Cardiac muscle cell (in vitro differentiated cells and primary cell): ENCODE measurements at places on chromosomes 16 and 17. TPM values are rescaled to one million over a fixed set of nuclear protein-coding genes. Genes with fewer than 3 reads are reported as not detected.
A peak's percentile ranks its signal among the peaks of the same experiment; 100 is the strongest.

The RND2 gene
- 18.5 and 18.8 TPM in 2 replicates for total RNA-seq

DNA sequence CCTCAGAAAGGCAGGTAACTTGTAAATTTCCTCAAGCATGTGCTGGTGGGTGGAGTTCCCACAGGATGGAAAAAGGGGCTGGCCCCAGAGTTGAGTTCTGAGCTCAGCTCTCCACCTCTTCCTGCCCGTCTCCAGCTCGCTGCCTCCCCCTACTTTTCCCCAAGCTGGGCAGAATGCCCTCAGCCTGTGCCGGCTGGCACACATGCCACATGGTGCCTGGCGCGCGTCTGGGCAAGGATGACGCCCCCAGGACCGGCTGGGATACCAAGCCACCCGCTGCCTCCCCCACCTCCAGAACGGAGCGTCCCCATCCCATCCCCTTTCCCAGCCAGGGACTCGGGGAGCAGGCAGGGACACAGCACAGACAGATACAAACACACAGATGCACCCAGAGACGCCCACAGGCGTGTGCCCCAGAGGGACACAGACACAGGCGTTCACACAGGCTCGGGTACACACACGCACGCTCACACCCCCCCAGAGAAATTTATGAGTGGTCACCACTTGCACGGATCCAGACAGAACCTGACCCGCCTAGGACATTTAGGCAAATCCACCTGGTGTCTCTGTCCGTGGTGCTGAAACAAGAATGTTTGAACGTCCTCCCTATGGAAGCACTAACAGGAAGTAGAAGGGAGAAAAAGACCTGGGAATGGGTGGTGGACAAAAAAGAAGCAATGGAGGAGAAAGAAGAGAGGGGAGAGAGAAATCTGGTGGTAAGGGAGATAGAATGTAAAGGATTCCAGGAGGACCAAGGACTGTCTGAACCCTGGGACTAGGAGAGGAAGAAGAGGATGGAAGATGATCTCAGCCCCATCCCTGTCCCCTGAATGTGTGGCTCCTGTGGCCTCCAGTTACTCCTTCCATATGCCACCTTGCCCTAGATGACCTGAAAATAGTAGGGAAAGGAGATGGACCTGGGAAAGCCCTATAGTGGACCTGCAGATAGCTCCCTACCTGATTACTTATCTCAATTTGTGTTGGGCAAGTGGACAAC lies 15.5 kb downstream of the NEUROD2 start:
- DNase-seq = peak; percentile 62

- DNase-seq = peak; percentile 99
Measured at GRCh38 chr17:70905796-70906195, 736.5 kb downstream of the KCNJ2 start.

GRCh38 chr16:87704754-87705353 lies 60.9 kb downstream of the KLHDC4 start:
- no peak for DNase-seq

GRCh38 chr17:81162491-81162890 lies 2.8 kb upstream of the PVALEF start:
- no peak for DNase-seq

- peak; percentile 64 for DNase-seq
Measured at GRCh38 chr16:88505405-88506082, 52.5 kb downstream of the ZFPM1 start.

- DNase-seq = no peak
Measured at GRCh38 chr17:68197091-68197996, 50.5 kb upstream of the AMZ2 start.

GRCh38 chr16:3998793-3999478 lies 117.3 kb downstream of the ADCY9 start:
- peak; percentile 73 for DNase-seq

The NAGS gene
- total RNA-seq = 4.2 and 6.1 TPM in 2 replicates

DNA sequence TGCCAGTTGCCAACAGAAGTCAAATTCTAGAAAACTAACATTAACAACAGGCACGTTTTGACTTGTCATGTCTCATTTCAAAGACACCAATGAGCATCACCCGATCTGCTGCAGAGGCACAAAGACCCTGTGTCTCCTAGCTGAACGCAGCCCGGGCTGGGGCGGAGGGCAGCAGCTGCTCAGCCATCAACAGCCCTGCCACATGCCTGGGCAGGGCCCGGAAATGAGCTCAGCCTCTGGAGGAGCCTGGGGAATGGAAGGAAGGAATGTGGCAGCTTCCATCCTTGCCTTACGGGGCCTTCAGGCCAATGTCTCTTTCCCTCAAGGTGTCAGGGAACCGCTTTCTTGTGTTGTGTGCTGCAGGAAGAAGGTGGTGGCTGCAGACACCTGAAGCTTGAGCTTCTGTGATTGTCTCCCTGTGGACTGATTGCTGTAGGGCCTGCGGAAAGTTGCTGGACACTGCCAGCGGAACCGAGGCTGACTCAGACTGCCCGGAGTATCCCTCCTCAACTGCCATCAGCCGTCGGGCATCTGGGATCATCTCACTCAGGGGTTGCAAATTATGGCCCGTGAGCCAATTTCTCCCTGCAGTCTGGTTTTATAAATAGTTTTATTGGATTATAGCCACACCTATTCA lies 7.3 kb downstream of the CDH13 start:
- DNase-seq = peak; percentile 64

The GCGR gene
- total RNA-seq = 0.15 TPM in 1 of 2 replicates, not detected in the other

GRCh38 chr16:72609933-72610332 lies 438.0 kb upstream of the PMFBP1 start:
- DNase-seq = no peak

- DNase-seq = no peak
Measured at GRCh38 chr16:13634253-13634652, 285.7 kb upstream of the ERCC4 start.

- DNase-seq = no peak
Measured at GRCh38 chr17:55448681-55449080, 27.0 kb upstream of the MMD start.

DNA sequence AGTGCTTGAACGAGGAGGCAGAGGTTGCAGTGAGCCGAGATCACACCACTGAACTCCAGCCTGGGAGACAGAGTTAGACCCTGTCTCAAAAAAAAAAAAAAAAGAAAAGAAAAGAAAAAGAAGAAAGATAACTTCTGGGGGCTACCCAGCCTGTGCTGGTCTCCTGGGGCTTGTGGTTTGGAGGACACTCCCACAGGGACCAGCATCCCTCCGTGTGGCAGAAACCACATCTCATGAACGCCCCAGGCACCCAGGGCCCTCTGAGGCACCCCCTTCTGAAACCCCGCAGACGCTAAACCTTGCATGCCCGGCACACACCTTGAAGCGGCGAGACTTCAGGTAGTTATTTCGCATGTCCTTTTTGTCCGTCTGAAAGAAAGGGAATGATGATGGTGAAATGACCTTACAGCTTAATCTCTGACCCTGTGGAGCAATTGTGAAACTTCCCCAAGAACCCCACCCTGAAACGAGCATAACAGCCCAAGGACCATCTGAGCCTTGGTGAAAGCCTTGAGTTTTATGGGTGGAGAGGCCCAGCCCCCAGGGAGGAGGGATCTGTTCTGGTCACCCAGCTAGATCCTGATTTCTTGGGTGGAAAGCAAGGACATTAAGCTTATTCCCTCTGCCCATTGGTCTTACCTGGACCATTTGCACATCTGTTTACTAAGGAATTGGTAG lies 55.0 kb downstream of the CNGB1 start:
- no peak for DNase-seq

GRCh38 chr16:9297437-9298113 lies 206.1 kb downstream of the HAPSTR1 start:
- DNase-seq = no peak

DNA sequence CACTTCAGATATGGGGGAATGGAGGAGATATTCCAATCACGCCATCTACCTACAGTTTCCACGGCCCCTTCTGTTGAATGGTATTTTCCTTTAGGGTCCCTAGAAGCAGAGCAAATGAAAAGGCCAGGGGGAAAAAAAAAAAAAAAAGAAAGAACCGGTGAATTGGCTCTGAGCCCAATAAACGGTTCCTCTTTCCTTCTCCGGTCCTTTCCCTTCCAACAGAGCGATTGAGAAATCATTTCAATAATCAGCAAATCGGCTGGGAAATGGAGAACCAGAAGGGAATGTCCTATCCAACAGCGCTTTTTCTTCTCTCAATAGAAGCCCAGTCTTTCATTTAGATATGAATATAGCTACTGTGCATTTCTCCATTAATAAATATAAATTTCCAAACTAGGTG lies 26.8 kb upstream of the HOXB13 start:
- no peak for DNase-seq

- peak; percentile 79 for DNase-seq
Measured at GRCh38 chr17:57597531-57598453, 147.3 kb downstream of the CCDC182 start.

GRCh38 chr17:48310748-48311213 lies 119.2 kb downstream of the SKAP1 start:
- peak; percentile 38 for DNase-seq

DNA sequence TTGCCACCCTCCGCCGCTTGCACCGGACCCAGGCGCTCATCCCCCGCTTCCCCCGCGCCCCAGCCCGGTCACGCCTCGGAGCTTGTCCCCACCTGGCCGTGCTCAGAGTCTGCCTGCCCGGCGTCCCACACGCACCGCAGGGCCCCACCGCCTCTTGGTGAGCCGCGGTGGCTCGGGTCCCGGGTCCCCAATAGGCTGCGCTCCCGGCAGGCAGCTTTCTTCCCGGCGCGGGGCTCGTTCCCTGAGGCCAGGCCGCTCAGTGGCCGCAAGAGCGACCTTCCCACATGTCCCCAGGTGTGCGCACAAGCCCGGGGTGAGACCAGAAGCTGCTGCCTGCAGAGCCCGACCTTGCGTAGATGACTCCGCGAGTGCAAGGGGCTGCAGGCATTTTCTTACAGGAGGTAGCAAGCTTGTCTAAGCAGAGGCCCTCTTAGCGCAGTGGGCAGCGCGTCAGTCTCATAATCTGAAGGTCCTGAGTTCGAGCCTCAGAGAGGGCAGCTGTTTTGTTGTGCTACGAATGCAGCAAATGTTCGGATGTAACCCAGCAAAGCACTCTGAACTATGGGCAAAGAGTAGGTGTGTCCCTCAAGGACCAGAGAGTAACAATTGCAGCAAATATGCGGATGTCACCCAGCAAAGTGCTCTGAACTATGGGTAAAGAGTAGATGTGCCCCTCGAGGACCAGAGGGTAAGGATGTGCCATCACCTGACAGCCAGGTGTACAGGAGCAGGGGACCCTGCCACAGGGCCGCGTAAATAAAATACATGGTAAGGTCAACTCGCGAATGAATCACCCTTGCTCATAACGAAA lies 15.6 kb downstream of the TLE7 start:
- peak; percentile 80 for DNase-seq

The KRTAP4-4 gene
- not detected in 2 replicates for total RNA-seq

DNA sequence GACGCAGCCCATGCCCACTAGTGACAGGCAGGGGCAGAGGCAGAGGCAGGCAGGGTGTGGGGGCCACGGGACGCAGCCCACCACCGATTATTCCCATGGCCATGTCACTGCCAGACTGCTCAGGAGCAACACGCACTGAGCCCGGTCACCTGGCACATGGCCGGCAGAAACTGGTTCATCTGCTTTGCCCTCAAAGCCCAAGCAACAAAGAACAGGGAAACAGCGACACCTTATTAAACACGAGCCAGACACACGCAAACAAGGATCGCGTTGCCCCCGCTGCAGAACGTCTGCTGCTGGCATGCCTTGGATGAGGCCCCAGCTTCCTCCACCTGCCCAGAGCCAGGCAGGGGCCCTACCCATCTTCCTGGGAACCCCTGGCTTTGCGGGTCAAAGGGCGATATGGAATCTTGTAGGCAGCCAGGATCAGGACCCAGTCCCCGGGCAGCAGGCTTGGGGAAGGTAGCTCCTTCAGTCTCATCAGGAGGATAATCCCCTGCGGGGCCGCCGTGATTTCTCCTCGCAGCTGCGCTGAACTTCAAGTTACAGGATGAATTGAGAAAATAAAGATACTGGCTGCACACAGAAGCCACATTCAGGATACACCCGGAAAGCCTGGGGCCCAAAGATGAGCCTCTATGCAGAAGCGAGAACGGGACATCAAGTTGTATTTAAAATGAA lies 4.8 kb downstream of the TBC1D16 start:
- DNase-seq = no peak

The ZG16B gene
- not detected in 2 replicates for total RNA-seq

DNA sequence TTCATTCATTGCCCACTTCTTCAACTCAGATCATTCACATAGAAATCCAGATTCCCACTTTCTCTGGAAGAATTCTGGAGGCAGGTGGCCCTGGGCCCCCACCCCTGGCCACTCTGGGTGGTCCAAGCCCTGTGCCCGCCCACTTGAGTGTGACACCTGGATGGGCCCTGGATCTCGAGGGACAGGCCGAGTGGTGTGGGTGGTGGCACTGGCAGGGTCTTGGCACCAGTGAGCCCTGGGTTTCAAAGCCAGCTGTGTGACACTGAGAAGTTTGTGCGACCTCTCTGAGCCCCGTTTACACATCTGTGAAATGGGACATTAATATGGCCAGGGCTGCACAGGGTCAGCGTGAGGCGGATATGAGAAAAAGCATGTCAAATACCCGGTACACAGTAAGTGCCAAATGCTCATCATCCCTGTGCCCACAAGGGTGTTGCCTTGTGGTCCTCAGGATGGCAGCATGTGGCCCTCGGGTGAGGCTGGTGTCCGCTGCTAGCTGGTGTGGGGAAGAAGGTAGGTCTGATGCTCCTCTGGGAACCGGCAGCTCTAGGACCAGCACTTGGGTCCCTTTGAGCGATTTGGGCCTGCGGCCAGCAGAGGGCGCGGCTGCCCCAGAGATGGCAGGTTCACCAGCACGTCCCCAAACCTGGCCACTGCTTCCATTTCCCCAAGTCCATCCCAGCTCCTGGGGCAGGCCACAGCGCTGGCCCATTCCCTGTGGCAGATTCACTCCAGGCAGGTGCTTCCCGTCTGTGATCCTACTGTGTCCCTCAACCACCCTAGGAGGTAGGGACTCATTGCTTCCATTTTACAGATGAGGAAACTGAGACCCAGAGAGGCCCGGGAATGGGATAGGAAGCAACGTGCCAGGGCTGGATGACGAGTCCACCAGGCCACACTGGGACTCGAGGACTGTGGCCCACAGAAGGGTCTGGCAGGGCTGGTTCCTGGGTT lies 3.6 kb downstream of the OSGIN1 start:
- peak; percentile 85 for DNase-seq

- no peak for DNase-seq
Measured at GRCh38 chr17:9166788-9167187, 145.5 kb downstream of the NTN1 start.

DNA sequence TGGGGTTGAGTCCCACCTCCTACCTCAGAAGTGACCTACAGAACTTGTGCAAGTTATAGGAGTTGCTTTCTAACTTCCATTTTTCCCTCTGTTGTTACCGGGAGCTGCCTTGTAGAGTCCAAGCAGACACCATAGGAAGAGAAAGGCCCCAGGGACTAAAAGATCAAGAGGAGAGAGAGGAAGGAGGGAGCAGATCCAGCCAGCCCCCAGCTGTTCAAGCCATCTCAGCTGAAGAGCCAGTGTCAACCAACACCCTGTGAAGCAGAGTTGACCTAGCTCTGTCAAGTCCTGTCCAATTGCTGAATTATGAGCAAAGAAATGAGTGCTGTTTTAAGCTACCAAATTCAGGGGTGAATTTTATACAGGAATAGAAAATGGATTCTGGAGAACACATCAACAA lies 34.9 kb upstream of the CACNG4 start:
- no peak for DNase-seq
